ENCODE measurements at places on chromosomes 4 and X.

DNA sequence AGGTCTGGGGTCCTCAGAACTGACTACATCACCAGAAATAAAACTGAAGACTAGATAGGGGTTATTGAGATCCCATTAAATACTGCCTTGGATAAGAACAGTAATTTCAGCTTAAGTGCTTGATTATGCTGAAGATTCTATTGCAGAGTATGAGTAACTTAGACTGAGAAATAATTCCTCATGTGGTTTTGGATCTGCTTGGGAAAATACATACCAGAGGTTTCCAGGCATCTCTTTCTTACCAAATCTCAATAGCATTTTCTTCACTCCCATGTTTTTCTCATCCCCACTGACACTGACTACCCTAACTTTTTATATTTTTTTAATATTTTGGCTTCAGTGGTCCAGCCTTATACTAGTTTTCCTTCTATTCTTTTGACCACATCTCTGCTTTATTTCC lies 92.0 kb upstream of the TEX13D start:
- no peak for DNase-seq

GRCh38 chrX:6909396-6909795 lies 238.1 kb upstream of the STS start:
- DNase-seq, result no peak

DNA sequence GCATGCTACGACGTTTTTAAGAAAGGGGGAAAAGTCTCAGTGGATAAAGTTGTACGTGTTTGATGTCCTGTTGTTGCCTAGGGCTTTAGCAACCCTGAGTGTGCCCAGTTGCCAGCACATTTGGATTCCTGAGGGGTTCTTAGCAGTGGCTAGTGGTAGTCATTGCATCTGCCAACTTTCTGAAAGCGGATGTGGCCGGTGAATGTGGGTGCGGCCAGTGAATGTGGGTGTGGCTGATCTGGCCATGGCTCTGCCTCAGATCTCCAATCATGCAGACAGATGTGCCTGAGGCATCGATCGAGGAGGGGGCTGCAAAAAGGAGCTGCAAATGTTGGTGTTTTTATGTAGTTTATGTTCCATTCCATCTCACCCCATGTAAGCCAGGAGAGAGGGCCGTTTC lies 41.5 kb upstream of the FAT1 start:
- no peak for DNase-seq

DNA sequence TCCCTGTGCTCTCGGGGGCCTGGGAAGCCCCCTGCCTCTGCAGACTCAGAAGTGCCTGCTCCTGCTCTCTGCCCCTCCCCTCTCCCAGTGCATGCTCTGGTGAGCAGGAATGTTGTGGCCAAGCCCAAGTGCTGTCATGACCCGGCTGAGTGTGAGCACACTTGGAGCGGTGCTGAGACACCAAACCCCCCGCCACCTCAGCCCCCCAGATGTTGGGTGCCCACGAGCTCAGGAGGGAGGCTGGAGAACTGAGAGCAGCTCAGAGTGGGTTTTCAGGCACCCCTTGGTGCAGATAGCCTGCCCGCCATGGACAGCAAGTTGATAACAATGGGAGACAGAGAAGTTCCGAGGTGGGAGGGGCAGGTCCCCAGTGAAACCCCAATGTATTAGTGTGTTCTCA lies 477.4 kb downstream of the ACTRT1 start:
- DNase-seq, result no peak

DNA sequence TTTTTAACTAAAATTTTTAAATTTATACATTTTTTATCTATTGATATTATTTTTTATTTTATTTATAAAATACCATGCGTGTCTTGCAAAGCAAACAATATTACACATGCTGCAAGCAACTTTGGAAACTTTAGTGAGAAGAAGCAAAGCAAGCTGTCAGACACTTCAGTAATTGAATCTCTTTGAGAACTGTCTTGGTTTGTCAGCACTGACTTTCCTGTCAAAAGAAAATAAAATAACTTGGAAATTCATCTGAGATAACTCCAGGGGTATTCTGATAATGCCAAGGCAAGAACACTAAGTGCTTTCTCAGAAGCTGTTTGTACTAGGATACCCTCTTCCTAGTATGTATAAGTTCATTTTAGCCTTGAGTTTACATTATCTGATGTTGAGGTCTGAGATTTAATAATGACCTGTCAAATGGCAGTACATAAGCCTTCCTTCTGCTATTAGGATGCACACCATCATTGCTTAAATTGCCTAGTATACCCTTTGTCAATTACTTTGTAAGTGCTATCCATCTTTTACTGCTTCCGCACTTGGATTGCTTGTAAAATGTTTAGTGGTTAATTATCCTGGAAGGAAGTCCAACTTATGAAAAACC lies 624.2 kb upstream of the AGA start:
- DNase-seq, result no peak

DNA sequence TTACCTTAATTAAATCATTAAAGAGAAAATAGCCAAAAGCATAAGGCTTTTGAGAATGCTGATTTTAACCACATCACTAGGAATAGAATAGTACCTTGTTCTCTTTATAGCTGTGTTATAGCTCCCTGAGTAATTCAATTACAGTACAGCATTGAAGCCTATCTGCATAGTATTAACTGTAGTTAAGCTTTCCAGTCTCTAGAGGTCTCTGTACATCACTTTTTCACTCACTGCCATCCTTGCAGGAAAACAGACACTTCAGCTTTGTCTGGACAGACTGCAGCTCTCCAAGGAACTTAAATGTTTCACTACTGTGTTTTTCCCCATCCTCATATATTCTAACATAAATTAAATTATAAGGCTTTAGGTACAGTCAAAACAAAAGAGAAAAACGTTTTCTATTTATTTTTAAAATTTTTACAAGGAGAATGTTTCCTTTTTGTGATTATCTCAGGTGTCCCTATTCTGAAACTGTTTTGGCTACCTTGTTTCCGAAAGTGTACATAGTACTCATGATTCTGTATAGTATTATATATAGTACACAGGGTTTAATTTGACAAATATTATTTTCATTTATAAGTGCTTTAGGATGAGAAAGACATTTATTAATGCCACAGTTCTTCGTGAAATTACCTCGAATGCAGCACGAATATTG lies 407.9 kb downstream of the PCDH18 start:
- DNase-seq, result peak; percentile 43

- DNase-seq, result no peak
Observed at GRCh38 chr4:143397335-143397734, 60.7 kb downstream of the GAB1 start.

- DNase-seq, result no peak
Observed at GRCh38 chr4:42277291-42277690, 120.0 kb upstream of the SHISA3 start.

- DNase-seq, result peak; percentile 73
Observed at GRCh38 chr4:112170451-112170993, 25.3 kb downstream of the FAM241A start.

- DNase-seq, result no peak
Observed at GRCh38 chr4:40190465-40190864, 6.4 kb upstream of the RHOH start.

GRCh38 chr4:155085843-155086530 lies 122.4 kb upstream of the NPY2R start:
- DNase-seq, result peak; percentile 18

- no peak for DNase-seq
Observed at GRCh38 chr4:95409750-95410149, 139.0 kb downstream of the UNC5C start.

DNA sequence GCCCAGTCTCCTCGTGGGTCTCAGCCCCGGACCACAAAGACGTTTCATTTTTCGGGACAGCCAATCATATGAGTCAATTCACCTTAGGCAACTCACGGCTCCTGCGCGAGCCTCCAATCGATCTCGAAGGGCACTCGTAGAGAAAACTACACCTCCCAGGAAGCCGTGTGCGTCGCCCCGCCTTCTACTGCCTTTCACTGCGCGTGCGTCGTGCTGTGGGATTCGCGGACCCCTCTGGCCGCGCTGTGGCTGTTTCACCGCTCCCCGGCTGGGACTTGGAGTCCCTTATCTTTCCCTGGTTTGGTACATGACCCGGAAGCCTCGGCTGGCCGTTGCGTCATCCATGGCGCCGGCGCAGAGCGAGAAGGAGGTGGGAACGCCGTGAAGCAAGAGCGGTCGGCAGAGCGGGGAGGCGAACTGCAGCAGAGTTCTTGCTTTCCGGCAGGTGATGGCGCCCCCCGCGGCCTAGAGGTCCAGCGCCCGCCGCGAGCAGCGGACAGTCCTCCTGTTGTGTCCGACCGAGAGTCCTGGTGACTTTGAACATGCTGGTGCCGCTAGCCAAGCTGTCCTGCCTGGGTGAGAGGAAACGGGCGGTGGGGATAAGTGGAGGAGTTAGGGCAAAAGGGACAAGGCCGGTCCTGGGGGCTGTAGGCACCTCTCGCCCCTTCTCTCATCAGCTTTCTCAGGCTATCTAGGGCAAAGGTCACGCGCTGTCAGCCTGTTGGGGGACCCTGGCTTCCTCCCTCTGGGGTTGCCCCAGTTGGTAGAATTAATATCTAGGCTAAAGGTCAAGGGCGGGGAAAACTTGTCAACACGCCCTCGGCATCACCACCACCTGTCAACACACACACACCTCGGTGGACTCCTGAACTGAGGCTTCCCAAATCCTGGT lies at the start of gene ETFDH:
Gene ETFDH (plus strand): TSS at position 382 of the 892 bp plus-strand sequence. CDS start 161 bp downstream, at position 543.
- DNase-seq, result peak; percentile 95

GRCh38 chr4:96056346-96056934 lies 216.5 kb downstream of the PDHA2 start:
- no peak for DNase-seq

DNA sequence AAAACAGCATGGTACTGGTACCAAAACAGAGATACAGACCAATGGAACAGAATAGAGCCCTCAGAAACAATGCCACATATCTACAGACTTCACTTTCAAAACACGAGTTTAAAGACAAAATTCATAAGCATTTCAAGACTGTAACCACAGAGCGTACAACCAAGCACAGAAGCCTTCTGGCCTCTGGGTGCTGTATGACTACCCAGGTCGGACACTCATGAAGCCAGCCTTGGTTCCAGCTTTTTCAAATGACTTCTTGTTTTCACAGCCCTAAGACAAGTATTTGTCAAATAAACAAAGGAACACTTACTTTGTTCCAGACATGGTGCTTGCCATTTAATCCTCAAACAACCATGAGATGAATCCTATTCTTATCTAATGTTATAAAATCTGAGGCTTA lies 536.1 kb upstream of the NR3C2 start:
- no peak for DNase-seq

- DNase-seq, result no peak
Observed at GRCh38 chr4:2790583-2791517, 2.0 kb upstream of the SH3BP2 start.

- no peak for DNase-seq
Observed at GRCh38 chr4:152220201-152220666, 315.7 kb downstream of the FBXW7 start.

DNA sequence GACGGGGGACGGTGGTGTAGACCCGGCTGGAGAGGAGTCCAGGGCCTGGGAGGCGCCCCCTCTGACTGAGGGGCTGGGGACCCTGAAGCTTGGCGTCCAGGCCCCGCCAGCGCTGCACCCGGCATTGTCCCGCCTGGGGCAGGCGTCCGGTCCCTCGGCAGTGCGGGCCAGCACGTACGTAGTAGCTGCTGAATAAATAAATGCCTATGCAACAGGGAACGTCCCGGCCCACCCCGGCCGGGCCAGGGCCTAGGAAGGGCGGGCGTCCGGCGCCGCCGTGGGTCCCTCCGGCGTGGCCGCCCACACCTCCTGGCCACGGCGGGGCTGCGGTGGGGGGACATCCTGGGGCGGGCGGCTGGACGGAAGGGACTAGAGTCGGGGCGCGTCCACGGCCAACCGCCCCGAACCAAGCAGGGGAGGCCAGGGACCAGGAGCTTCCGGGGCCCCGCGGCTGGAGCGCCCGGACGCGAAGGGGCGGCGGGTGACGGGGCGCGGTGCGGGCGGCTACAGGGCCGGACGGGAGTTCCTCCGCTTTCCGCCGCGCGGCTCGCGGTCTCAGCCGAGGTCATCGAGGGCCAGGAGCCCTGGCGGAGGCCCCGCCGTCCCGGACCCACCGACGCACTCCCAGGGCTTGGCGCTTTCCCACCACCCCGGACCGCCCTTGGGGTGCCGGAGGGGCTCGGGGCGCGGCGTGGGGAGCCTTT lies 886 bp upstream of the WWC2 start:
- no peak for DNase-seq

GRCh38 chr4:187108845-187109244 lies 385.2 kb upstream of the FAT1 start:
- no peak for DNase-seq

GRCh38 chr4:152247271-152247975 lies 288.5 kb downstream of the FBXW7 start:
- no peak for DNase-seq

GRCh38 chrX:142156567-142156966 lies 48.5 kb downstream of the MAGEC2 start:
- no peak for DNase-seq

DNA sequence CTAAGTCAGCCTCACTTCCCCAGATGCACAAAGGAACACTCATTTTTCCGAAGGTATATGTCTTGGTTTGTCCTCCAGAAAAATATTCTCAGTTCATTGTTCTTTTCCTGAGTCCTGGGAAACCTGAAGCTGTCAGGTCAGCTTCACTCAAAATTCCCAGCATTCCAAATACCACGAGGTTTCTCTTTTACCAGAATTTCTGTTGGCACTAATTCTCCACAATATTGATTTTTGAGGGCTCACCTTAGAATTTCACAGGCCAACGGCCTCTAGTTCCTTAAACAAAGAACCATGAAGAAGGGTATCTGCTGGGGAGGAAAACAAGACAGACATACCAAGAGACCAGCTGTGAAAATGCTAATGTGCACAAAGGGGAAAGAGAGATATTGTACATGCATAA lies 8.0 kb upstream of the MAGEB5 start:
- no peak for DNase-seq

DNA sequence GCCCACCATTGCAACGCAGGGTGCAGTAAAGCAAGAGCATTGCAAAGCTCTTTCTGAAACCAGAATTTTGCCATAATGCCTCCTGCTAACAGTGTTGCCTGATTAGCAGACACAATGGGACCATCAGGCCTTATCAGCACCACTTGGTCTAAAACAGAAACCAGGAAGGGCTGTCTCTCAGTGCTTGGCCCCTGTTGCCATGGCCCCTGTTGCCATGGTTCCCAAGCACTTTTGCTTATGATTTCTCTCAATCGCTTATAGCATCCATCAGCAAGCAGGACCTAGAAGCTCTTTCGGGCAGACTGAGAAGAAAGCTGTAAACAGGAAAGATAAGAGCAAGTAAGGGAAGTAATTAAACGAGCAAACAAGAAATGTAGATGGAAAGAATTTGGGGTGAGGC lies 36.8 kb downstream of the RTL5 start:
- no peak for DNase-seq

DNA sequence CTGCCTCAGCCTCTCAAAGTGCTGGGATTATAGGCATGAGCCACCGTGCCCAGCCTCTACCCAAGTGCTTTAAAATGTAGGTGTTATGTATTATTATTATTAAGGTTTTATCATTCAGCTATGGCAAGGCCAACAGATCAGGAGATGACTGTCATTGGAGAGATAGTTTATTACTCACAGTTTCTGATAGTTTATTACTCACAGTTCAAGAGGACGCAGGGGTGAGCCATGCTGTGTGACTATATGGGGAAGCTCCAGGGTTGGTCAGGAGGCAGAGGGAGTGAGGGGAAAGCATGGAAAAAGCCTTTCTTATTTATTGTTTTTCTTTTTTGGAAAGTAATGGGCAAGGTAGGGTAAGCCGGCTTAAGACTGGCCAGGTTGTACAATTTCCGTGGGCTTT lies 25.4 kb upstream of the ARSD start:
- no peak for DNase-seq

- DNase-seq, result no peak
Observed at GRCh38 chrX:2698604-2699003, 7.5 kb downstream of the CD99 start.

GRCh38 chrX:38351346-38351745 lies 1.1 kb upstream of the OTC start:
- DNase-seq, result no peak

GRCh38 chr4:154024097-154024694 lies 235.3 kb upstream of the SFRP2 start:
- DNase-seq, result no peak
